KG1 (cell line): ENCODE measurements at places on chromosomes 1 and 21.

GRCh38 chr1:201448990-201449389, 20.0 kb downstream of the PHLDA3 start:
- no peak for DNase-seq

GRCh38 chr1:12206792-12207424, 22.9 kb upstream of the VPS13D start:
- no peak for DNase-seq

- DNase-seq: no peak
Measured at GRCh38 chr1:169523904-169524303, 38.2 kb upstream of the SLC19A2 start.

GRCh38 chr1:206961668-206962067, 8.6 kb downstream of the FCAMR start:
- DNase-seq: no peak

DNA sequence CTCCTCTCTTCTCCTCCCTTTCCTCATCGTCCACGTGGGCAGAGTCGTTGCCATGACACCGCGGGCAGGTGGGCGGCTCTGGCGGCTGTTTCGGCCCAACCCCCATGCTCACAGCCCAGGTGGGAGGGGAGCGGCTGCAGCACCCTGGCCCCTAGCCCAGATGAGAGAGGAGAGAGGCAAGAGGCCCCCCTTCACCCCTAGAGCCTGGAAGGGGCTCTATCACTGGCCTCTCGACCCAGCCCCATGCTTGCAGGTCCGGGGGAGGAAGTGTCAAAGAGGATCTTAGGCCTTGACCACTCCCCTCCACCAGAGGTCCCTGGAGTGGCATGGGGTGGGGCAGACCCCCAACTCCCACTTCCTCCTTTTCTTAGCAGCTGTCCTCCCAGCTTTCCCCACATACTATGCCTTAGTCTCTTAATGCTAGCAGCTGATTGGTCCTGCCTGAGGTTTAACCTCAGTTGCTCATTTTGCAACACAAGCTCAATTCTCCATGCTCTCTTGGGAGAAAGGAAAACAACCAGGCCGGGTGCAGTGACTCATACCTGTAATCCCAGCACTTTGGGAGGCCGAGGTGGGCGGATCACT, 10.4 kb downstream of the DLGAP3 start:
- DNase-seq: no peak

DNA sequence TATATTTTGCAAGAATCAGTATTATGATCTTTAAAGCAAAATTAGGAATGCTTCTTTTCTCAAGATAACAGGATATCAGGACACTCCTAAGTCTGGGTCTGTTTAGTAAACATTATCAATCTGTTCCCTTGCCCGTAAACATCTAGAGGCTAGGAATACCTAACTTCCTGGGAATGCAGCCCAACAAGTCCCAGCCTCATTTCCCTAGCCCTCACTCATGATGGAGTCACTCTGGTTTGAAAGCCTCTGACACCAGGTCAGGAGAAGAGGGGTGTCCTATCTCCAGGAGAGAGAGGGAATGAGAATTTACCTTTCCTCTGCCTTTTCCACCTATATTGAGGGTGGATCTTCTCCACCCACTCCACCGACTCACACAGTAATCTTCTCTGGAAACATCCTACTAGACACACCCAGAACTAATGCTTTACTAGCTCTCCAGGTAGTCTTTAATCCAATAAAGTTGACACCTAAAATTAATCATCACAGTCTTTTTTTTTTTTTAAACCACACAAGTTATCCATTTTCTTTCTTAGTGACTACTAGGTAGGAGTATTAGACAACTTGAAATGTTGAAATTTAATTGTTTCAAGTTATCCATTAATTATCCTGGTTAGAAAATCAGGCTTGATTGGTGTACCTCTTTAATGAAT, 659.3 kb downstream of the USP25 start:
- no peak for DNase-seq

- no peak for DNase-seq
Measured at GRCh38 chr1:205989786-205990185, 13.4 kb downstream of the RAB7B start.

DNA sequence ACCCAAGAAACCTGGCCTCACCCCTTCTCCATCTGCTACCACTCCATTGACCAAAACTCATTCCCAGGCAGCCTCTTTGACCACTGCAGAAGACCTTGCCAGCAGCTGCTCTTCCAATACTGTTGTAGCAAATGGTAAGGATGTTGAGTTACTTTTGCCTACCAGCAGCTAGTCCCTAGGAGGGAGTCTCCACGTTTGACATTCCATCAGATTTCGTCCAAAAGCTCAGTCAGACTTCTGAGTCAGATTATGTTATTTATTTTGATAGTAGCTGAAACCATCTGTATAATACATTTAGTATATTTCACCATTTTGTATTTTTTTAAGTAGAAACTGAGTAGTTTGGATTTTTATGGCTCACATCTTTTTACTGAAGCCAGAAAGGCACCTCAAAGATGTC, 51.5 kb upstream of the WNT2B start:
- DNase-seq: no peak

GRCh38 chr1:172941945-172942344, 108.8 kb downstream of the TNFSF18 start:
- DNase-seq: no peak

- no peak for DNase-seq
Measured at GRCh38 chr21:46037331-46038325, 56.1 kb downstream of the COL6A1 start.

GRCh38 chr1:5901841-5902240, 90.4 kb downstream of the NPHP4 start:
- no peak for DNase-seq

- DNase-seq: no peak
Measured at GRCh38 chr1:84833194-84833593, 59.8 kb downstream of the LPAR3 start.

GRCh38 chr1:107563441-107563840, 401.5 kb downstream of the VAV3 start:
- no peak for DNase-seq

- no peak for DNase-seq
Measured at GRCh38 chr1:168468042-168468809, 75.6 kb downstream of the XCL2 start.

GRCh38 chr1:245067257-245067656, 87.5 kb upstream of the KIF26B start:
- no peak for DNase-seq

DNA sequence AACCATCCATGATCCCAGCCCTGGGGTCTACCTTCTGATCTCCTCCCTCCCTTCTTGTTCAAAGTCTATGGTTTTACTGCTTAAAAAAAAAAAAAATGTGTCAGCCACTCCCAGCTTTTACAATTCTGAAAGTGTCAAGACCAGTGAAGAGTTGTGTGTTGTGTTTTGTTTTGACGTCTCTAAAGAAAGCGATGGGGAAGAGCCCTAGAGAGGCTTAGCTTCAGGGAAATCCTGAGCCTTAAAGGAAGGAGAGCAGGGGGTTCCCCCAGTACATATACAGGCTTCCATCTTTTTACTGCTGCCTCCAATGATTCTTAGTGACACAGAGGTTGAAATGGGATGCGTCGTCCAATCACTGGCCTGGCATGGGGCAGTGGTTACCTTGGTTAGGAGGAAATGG, 13.9 kb upstream of the FMOD start:
- DNase-seq: no peak

DNA sequence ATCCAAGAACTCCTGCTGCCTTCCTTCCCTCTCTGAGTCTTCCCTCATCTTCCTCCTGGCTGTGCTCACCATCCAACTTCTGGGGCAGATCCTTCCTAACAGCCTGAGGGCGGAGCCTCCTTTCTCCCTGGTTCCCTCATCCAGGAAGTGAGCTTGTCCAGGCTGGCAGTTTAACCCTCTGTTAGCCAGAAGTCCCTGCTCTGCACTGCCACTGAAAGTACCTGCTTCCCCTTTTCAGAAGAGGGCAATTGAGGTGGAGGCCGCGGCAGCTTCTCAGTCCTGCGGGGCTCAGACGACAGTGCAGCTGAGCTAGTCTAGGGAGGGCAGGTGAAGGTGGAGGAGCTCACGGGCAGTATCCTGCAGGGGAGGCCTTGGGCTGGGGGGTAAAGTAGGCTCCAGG, 149.1 kb downstream of the FCRL5 start:
- DNase-seq: peak; percentile 85

DNA sequence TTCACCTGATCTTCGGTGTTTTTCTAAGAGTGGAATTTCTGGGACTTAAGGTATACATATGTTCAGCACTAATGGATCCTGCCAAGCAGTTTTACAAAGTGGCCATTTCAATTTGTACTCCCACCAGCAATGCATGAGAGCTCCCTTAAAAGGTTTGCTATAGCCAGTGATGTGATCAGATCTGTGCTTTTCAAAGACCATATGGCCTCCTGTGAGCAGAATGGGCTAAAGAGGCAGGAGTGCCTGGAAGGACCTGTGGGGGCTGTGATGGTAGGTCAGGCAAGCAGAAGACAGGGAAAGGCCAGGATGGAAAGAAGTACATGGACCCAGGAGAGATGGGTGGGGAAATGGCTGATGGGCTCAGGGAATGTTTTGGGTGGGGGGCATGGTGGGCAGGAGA, 252.7 kb downstream of the DISC1 start:
- DNase-seq: no peak

DNA sequence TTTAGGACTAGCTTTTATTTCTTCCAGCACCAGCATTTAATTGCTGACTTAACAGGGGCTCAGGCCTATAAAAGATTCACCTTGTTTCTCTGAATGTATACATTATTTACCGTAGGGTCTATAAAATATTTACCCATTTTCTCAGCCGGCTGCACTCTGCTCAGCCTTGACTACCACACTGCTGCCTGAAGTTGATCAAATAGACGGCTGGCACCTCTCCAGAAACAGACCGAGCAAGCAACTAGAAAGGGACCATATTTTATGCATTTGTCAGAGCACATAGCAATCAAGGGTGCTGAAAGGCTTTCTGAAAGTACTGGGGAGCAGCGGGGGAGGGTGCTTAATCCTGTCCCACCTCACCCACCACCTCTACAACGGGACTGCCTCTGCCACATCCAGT, 64.7 kb upstream of the FGGY start:
- DNase-seq: no peak

DNA sequence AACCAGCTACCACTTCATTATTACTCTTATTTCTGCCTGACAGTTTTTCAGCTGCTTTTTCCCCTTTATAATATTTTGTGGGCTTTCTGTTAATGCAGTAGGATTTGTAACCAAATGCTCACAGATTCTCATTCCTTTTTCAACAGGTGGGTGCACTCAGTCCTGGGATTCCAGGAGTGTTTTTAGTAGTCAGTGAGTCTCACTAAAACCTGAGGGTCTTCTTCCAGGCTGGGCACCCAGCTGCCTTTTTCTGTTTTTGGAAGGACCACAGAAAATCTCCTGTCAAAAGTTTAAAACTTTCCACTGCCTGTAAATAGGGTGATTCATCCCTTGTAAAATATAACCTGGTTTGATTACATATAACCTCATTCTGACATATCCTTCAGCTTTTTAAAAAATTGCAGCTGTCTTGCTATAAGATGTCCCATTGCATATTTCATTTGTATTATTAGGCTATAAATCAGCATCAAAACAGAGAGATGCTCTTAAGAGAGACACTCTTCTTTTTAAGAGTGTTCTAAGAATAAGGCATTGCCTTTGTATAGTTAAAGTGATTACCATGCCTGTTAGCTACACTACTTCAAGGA, 16.8 kb upstream of the CEP350 start:
- no peak for DNase-seq

DNA sequence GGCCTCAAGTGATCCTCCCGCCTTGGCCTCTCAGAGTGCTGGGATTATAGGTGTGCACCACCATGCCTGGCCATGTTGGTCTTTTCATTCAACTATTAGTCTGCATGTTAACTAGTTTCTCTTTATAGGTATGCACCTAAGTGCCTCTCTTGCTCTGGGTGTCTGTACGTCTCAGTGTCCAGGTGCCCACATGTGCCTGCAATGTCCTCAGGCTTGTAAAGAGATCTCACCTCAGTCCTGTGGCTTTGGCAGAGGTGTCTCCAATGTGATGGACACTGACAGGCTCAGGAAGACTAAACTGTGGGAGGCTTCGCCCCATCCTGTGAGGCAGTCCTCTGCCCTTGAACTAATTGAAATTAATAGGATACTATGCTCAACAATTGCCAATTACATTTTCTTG, 526.3 kb downstream of the PTPRU start:
- no peak for DNase-seq

DNA sequence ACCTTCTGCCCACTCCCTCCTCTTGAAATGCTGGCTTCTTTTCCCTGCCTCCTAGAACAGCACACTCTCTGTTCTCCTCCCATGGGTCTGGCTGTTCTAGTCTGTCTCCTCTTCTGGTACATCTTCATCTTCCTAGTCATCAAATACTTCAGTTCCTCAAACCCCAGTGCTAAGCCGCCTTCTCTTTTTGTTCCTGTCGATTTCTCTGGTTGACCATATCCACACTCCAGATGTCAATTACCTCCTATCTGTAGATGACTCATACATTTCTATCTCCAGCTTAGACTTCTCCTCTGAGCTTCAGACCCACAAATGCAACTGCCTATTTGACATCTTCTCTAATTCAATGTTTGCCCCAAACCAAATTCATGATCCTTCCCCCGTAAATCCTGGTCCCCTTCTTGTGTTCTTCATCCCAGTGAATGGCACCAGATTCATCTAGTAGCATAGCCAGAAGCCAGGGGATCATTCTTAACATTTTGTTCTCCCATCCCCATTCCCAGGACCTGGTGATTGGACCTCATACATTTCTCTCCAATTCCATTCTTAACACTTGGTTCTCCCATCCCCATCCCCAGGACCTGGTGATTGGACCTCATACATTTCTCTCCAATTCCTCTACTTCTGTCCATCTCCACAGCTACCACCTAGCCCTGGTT, 35.9 kb downstream of the USP24 start:
- DNase-seq: no peak

DNA sequence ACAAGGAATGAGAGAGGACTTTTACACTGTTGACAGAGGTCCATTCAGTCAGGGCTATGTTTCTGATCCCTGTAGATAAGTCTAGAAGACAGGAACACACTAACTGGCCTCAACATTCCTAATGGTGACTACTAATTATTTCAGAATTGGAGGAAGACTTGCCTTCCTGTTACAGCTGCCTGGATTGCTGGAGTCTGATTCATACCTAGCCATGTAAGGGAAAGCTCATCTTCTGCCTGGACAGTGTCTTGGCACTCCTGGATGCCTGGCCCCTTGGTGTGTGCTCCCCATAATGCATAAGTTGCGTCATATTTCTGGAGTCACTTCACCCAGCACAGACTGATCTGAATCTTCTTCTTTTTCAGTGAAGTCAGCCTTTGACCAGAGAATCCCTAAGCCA, 326.0 kb upstream of the RUNX1 start:
- no peak for DNase-seq

GRCh38 chr1:33971018-33971710, 107.3 kb downstream of the HMGB4 start:
- DNase-seq: no peak

DNA sequence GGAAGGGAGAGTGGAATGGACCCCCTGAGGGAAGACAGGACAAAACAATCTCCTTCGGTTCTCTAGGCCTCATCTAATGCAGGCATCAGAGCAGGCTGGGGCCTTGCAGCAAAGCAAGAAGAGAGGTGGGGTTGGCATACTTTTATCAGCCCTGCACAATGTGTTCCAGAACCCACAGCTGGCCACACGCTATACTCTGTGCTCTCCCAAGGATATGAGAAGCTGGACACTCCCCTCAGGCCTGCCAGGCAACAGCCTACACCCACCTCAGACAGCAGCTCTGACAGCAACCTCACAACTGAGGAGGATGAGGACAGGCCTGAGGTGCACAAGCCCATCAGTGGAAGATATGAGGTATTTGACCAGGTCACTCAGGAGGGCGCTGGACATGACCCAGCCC, 27.3 kb downstream of the LY9 start:
- no peak for DNase-seq
